ENCODE measurements at places on chromosomes 13 and 19. TPM values are rescaled to one million over a fixed set of nuclear protein-coding genes. Genes with fewer than 3 reads are reported as not detected.

GRCh38 chr13:112073245-112074138, 6.5 kb downstream of the SOX1 start:
- H3K4me3 ChIP-seq: no peak overlapping the region
- H3K36me3 ChIP-seq: peaks cover 18% of the 10 kb centered on the region
- no peak for DNase-seq
- peaks cover 61% of the 10 kb centered on the region for H3K27me3 ChIP-seq
- H3K27ac ChIP-seq: no peak overlapping the region
- peaks cover 8% of the 10 kb centered on the region for H3K4me1 ChIP-seq

GRCh38 chr13:50892210-50892944, 17.2 kb upstream of the RNASEH2B start:
- H3K36me3 ChIP-seq: peaks cover 5% of the 10 kb centered on the region
- peak overlapping the region; percentile 57 for H3K4me3 ChIP-seq
- H3K4me1 ChIP-seq: peaks cover 40% of the 10 kb centered on the region
- peak overlapping the region; percentile 91 for H3K27ac ChIP-seq

DNA sequence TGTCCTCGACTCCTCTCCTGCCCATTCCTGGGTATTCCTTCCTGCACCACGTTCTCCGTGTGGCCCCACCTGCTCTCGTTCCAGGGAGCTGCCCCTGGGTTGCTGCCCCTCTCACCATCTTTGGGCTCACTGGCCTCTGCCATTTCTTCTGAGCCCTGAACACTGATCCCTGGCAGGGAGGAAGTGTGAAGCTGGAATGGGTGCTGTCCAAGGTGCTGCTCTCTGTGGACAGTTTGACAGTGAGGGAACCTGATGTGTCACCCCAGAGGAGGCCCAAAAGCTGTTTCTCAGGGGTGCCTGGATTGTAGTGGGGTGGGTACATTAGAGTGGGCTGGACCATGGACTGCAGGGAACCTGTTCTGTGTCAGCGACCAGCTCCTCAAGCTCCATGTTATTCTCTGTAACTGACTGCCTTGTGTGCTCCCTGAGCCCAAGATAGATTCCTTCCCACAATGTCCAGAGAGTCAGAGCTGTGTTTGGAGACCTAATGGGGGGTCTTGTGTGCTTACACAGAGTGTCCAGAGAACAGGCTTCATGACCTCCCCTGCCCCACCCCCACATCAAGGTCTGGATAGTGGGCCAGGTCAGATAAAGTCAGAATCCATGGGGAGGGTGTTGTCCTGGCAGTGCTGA, 7.2 kb upstream of the CEACAM8 start:
- H3K4me3 ChIP-seq: no peak overlapping the region
- H3K36me3 ChIP-seq: no peaks in the 10 kb centered on the region
- H3K27ac ChIP-seq: no peak overlapping the region
- peak; percentile 60 for DNase-seq

Gene CYP4F2
- not detected for total RNA-seq

DNA sequence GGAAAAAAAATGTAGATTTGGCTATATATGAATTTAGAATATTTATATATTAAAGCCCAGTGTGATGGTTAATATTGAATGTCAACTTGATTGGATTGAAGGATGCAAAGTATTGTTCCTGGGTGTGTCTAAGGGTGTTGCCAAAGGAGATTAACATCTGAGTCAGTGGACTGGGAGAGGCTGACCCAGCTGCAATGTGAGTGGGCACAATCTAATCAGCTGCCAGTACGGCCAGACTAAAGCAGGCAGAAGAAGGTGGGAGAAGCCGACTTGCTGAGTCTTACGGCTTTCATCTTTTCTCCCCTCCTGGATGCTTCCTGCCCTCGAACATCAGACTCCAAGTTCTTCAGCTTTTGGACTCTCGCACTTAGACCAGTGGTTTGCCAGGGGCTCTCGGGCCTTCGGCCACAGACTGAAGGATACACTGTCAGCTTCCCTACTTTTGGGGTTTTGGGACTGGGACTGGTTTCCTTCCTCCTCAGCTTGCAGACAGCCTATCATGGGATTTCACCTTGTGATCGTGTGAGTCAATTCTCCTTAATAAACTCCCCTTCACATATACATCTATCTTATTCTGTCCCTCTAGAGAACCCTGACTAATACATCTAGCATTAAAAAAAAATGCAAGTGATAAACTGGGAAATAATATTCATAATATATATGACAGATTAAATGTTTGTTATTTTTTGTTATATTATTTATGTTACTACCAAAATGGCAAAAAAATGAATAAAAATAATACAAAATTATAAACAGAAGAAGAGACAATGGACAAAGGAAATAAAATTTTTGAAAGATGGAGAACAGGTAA, 122.4 kb downstream of the DLEU7 start:
- H3K36me3 ChIP-seq: no peaks in the 10 kb centered on the region
- H3K27me3 ChIP-seq: peaks cover 3% of the 10 kb centered on the region
- no peaks in the 10 kb centered on the region for H3K4me1 ChIP-seq
- no peak for DNase-seq
- no peak overlapping the region for H3K27ac ChIP-seq

DNA sequence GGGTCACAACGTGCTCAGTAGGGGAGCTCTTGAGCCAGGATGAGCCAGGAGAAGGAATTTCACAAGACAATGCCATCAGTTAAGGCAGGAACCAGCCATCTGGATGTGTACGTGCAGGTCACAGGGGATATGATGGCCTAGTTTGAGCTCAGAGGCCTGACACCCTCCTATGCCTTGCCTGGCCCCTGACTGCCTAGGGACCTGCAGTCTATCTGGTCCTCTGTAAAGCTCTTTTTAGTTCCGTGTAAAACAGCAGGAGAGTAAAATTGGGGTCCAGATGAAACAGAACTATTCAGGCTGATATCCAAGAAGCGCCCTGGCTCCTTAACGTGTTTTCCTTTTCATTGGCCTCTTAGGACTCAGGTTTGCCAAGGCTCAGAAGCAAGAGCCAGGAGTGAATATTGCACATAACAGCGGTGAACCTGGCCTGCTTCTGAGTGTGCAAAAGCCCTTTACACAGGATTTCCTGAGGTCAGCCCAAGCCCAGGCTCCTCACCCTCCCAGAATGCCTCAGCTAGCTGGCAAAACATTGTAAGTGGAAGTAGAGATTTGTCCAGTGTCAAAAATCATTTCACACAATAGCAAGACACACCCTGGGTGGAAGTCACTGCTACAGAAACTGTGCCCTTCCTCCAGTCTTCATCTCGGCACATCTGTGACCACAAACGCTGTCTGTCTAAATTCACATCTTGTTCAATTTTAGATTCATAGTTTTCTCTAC, 777.2 kb downstream of the UQCRFS1 start:
- no peak overlapping the region for H3K27ac ChIP-seq
- no peak overlapping the region for H3K4me3 ChIP-seq
- no peaks in the 10 kb centered on the region for H3K27me3 ChIP-seq
- H3K4me1 ChIP-seq: no peaks in the 10 kb centered on the region

GRCh38 chr19:35306473-35307246, 14.7 kb downstream of the MAG start:
- H3K4me3 ChIP-seq: no peak overlapping the region
- H3K27me3 ChIP-seq: no peaks in the 10 kb centered on the region
- H3K27ac ChIP-seq: no peak overlapping the region
- peak; percentile 52 for DNase-seq
- H3K36me3 ChIP-seq: no peaks in the 10 kb centered on the region
- no peaks in the 10 kb centered on the region for H3K4me1 ChIP-seq

Gene ZNF578
- total RNA-seq: 0.77 TPM

Gene TTC9B
- not detected for total RNA-seq

GRCh38 chr19:29665826-29666577, 741 bp downstream of the PLEKHF1 start:
- peak overlapping the region; percentile 96 for H3K27ac ChIP-seq
- H3K4me1 ChIP-seq: peaks cover 73% of the 10 kb centered on the region
- peak overlapping the region; percentile 87 for H3K4me3 ChIP-seq
- no peaks in the 10 kb centered on the region for H3K27me3 ChIP-seq

DNA sequence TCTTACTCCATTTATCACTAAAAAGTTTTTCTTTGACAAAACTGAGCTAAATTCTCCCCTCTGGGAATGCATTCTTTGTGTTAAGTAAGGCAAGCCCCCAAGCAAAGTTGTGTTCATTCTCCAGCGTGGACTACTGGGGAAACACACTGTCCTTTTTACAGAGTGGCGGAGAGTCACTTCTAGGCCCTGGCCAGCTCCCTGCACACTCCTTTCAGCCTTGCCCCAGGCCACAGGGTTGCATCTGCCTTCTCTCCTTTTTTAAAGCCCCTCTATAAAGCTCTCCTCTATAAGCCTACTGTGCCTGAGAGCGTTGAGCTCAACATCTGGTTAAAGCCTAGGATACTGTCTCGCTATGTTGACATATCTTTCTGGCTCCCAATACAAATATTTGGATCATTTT, 803.4 kb downstream of the PCDH17 start:
- no peaks in the 10 kb centered on the region for H3K36me3 ChIP-seq
- DNase-seq: no peak
- H3K4me3 ChIP-seq: no peak overlapping the region
- no peak overlapping the region for H3K27ac ChIP-seq

DNA sequence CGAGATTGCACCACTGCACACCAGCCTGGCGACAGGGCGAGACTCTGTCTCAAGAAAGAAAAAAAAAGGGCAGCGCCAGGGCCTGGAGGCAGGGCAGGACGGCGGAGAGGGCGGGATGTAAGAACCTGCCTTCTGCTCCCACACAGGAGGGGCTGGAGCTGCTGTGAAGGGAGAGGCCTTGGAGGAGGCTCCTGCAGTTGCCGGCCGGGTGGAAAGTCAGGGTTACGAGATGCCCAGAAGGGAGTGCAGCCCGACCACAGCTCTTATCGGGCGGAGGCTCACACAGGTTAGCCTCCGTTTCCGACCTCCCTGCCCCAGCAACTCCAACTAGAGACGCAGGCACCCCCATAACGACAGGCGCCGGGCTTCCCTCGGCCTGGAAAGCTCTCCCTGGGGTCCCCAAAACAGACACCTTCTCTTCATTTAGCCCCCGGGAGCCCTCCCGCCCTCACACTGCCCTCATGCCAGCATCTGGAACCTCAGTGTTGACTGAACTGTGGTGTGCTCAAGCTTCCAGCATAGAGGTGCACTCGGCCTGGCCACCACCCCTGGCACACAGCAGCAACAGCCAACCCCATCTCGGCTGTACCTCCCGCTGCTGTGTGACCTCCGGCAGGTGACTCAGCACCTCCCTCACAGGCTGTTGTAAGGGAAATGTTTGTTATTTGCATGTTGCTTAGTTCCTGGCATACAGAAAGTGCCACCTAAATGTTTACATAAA, 1.4 kb downstream of the PLPP2 start:
- H3K4me1 ChIP-seq: peaks cover 9% of the 10 kb centered on the region
- H3K36me3 ChIP-seq: no peaks in the 10 kb centered on the region
- no peak overlapping the region for H3K4me3 ChIP-seq
- peaks cover 40% of the 10 kb centered on the region for H3K27me3 ChIP-seq
- no peak overlapping the region for H3K27ac ChIP-seq

DNA sequence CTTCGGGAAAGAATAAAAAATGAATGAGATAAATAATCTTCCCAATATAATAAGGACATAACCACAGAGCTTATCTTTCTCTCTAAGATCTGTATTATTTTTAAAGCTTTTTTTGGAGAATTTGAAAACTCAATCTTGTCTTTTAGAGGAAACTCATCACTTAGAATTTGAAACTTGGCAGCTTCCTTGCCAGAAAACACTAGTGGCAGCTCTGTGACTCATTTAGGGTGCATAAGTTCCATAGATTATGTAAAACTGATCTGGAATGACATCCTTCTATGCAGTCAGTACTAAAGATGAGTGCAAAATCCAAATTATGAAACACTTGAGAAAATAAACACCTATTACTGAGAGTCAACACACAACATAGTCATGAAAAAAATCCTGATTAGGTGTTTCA, 848.0 kb downstream of the DACH1 start:
- no peaks in the 10 kb centered on the region for H3K27me3 ChIP-seq
- no peak for DNase-seq
- H3K4me1 ChIP-seq: no peaks in the 10 kb centered on the region
- H3K27ac ChIP-seq: no peak overlapping the region
- no peak overlapping the region for H3K4me3 ChIP-seq
- no peaks in the 10 kb centered on the region for H3K36me3 ChIP-seq

GRCh38 chr13:77737583-77738200, 40.2 kb downstream of the SLAIN1 start:
- H3K27me3 ChIP-seq: no peaks in the 10 kb centered on the region
- DNase-seq: peak; percentile 44
- H3K4me1 ChIP-seq: peaks cover 21% of the 10 kb centered on the region

GRCh38 chr13:102897371-102898138, 51.7 kb downstream of the ERCC5 start:
- no peaks in the 10 kb centered on the region for H3K27me3 ChIP-seq
- H3K27ac ChIP-seq: no peak overlapping the region
- H3K4me1 ChIP-seq: no peaks in the 10 kb centered on the region
- H3K36me3 ChIP-seq: no peaks in the 10 kb centered on the region
- no peak for DNase-seq

DNA sequence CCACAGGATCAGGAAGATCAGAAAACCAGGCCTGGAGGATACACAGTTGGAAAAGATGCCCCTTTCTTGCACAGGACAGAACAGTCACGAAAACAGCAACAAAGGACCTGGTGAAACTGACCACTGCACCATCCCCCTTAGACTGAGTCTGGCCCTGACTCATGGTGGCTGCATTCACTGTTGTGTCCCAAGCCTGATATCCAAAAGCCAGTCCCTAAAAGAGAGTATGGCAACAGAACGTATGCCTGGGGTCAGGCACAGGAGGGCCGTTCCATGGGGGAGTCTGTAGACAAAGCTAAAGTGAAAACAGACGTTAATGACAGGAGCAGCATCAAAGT, 301.1 kb upstream of the NBEA start:
- no peak for DNase-seq
- H3K27me3 ChIP-seq: no peaks in the 10 kb centered on the region
- H3K27ac ChIP-seq: no peak overlapping the region
- H3K36me3 ChIP-seq: no peaks in the 10 kb centered on the region
- no peak overlapping the region for H3K4me3 ChIP-seq
- no peaks in the 10 kb centered on the region for H3K4me1 ChIP-seq

DNA sequence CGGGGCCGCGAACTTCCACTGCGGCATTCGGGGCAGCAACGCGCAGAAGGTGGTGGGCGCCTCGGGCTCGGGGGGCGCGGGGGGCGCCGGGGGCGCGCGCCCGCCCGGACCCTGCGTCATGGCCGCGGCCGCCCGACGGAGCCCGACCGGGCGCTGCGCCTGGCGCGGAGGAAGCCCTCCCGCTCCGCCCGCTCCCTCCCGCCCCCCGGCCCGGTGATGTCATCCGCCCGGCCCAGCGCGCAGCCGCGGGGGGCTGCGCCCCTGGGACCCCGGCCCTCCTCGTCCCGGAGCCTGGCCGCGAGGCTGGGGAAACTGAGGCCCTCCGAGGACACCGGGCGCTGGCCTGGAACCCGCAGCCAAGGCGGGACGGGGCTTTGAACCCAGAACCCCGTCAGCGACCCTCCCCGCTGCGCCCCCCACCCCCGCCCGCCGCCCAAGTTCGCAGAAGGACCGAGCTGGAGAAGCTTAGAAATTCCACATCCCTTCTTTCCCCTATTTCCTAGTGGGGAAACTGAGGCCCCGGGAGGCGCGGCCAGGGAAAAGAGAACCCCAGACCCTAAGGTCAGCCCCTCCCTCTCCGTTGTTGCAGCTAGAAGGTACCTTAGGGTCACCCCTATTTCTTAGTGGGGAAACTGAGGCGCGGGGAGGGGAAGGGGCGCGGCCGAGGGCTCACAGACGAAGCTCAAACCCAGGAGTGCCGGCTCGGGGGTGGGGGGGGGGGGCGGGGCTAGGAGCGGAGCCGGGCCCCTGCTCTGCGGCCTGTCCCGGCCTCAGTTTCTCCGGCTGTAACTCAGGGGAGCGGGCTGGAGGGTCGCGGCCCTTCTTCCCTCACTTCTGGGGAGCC, at the start of gene SHC2:
TSS of gene SHC2 (minus strand) at position 157 of the 844 bp plus-strand sequence. CDS start at position 120, 37 bp downstream.
- no peaks in the 10 kb centered on the region for H3K36me3 ChIP-seq
- DNase-seq: no peak
- no peak within 1 kb of the TSS for H3K27ac ChIP-seq

Gene CCDC194
- 1.6 TPM for total RNA-seq

Measured in activated CD4-positive, alpha-beta T cell treated with anti-CD3 and anti-CD28 coated beads for 36 hours (primary cell).